ENCODE measurements at places on chromosomes 4 and X.

- DNase-seq: no peak
Observed at GRCh38 chr4:151931563-151931962, 170.8 kb upstream of the GATB start.

DNA sequence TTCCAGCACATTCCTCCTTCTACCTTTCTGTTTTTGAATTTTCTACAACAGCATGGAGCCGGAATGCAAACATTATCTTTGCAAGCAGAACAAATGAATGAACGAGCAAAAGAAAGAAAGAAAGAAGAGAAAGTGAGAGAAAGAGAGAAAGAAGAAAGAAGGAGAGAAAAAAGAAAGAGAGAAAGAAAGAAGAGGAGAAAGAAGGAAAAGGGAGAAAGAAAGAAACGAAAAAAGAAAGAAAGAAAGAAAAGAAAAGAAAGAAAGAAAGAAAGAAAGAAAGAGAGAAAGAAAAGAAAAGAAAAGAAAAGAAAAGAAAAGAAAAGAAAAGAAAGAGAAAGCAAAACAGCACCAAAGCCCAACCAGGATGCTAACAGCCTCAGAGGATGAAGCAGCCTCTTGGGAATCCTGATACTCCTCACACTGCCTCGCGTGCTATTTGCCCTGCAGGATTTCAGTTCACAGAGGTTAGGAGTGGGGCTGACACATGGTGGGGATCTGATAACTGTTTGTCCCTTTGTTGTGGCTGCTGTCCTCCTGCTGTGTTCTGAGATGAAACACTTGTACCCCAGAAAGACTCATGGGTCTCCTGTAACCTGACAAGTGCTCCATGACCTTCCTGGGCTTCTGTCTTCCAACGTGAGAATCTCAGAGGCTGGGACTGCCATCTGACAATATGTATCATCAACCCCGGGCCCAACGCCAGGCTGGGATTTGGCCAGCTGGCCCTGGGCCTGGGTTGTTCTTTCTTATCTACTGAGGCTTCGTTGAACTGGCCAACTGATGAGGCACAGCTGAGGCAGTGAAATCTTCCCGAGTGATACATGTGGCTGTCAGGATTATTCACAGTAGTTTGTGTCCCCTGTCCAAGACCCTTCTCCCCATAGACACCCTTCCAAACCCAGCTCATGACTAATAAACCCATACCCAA, 61.0 kb downstream of the SEPSECS start:
- no peak for DNase-seq

DNA sequence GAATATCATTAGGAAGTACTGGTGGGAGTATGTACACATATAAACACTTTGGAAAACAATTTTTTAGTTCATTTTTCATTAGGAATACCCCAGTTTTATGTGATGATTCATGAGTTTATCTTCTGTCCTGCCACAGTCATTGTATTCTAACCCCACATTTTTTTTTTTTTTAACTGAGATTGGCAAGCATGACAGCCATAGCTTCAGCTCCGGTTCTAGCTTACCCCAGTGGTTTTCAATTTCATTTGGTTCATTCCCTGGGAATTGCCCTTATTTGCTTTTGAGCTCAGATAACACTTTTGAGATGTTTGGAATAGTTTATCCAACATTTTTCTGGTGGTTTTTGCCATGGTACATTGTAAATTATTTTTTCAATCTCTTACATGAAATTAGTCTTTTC, 21.0 kb upstream of the FMR1 start:
- no peak for DNase-seq

DNA sequence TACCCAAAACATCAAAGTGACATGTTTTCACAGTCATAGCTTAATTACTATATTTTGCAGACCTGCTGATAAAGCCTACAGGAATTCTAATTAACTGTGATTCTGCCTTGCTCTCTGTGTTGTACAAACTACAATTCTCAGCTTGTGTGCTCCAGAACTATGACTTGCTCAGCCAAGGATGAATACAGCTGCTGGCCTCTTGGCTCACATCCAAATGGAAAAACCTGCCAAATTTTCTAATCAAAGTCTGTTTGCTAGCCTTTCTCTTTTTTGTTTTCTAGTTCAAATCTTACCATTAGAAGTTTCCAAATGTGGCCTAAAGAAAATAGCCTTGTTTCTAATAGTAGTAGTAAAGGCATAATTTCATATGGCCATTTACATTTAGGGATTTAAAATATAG, 1176.8 kb downstream of the FAM133A start:
- DNase-seq: no peak

All from activated naive CD8-positive, alpha-beta T cell treated with anti-CD3 and anti-CD28 coated beads for 36 hours (primary cell).